Activated CD8-positive, alpha-beta memory T cell treated with anti-CD3 and anti-CD28 coated beads for 48 hours (primary cell): ENCODE measurements at places on chromosomes 5 and 9.

DNA sequence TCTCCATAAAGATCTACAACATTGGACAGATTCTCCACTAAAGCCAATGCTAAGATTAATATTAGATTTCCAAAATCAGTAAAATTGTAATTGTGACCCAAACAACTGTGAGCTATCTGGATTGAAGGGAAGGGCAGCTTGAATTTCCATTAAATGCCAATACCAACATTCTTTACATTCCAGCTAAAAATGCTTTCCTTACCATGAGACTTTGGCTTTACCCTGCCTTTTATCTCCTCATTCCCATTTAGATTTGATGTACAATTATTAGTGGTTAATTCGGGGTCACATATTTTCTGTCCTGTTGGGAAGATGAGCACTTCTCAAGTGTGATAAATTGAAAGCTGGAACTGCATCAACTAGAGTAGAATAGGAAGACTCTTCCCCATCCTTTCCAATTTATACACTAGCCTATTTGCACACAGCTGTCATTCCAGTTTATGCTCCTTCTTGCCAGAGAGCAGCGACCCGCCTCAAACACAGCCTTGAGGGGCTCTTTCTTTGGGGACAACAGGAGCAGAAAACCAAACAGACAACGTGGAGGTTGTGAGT, 33.1 kb upstream of the MYOT start:
- no peak for DNase-seq

DNA sequence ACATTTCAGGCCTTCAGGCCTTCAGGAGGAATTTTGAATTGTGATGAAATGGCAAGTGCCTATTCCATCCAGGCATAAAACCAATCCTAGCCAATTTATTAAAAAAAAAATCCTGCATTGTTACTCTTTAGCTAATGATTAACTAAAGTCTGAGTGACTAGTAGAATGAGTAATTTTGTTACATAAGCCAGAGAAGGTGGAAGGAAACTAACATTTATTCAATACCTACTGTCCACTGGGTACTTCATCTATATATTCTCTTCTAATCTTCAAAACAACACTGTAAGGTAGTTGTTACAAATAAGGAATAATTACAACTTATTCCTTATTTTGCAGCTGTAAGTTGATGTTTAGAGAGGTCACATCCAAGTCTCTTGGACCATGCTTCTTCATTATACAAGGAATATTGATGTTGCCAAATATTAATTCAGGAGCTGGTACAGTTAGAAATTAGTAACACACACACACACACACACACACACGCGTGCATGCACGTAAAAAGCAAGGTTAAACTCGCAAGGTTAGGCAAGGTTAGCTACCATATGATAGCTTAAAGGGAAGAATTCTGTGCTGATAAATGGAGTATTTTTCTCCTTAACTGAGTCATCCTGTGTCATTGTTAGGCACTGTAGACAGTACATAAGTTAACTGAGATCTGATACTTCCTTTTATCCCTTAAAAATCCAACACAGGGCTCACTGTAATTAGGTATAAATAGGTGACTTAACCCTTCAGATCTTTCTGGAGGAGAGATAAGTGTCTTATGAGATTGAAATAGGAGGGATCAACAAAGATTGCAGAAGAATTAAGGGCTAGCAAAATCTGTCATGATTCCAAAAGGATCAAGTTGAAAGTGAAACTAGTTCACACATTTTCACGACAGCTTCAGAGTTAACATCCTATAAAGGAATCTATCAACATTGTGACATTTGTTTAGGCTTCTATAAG, 596.9 kb downstream of the PDE4D start:
- no peak for DNase-seq

- no peak for DNase-seq
These were observed 68.2 kb upstream of the SMC2 start for GRCh38 chr9:104025945-104026344.

DNA sequence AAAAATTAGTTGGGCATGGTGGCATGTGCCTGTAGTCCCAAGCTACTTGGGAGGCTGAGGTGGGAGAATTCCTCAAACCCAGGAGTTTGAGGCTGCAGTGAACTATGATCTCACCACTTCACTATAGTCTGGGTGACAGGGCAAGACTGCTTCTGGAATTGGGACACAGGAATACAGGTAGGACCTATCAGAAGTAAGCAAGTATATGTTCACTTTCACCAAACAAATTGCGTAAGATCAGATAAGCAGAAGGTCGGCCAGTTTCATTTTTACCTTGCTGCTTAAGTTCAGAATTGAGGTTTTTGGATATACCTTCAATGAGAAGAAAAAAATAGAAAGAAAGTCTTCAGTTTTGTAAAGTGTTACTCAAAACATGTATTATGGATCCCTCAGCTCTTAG, 171.7 kb downstream of the MAT2B start:
- DNase-seq: no peak

GRCh38 chr5:82624062-82624461, 345.9 kb upstream of the RPS23 start:
- no peak for DNase-seq

DNA sequence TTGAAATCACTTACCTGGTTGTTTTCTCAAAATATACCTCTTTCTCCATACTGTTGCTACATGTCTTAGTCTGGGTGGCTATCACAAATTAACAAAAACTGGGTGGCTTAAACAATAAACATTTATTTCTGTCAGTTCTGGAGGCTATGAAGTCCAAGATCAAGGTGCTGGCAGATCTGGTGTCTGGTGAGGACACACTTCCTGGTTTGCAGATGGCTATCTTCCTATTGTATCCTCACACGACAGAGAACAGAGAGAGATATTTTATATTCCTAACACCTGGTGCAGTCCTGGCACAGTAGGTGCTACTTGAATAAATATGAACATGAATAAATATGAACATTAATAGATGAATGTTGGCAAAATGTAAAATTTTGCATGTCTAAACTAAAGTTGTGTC, 164.3 kb upstream of the ACOT12 start:
- no peak for DNase-seq

DNA sequence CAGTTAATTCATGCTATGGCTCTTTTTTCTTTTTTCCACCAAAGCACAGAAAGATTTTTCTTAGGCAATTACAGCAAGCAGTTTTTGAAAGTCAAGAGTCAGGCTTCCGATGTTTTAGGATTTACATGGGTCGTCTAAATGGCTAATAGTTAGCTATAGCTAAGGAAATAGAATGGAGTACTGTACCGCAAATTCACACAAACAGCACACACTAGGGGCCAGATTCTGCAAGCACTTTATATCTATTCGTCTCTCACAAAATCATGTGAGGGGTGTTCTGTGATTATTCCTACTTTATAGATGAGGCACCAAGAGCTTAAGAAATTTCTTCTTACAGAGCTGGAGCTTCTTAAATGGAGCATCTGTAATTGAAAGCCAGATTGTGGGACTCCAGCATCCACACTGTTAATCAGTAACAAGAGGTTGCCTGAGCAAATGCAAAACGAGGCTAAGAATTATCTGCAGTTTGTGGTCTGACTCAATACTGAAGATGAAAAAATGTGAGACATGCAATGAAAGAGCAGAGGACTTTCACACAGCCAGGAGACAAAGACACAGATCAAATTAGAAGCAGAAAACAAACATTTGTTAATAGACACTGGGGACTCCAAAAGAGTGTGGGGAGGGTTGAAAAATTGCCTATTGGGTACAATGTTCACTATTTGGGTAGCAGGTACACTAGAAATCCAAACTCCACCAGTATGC, 62.7 kb upstream of the CTXN3 start:
- no peak for DNase-seq

DNA sequence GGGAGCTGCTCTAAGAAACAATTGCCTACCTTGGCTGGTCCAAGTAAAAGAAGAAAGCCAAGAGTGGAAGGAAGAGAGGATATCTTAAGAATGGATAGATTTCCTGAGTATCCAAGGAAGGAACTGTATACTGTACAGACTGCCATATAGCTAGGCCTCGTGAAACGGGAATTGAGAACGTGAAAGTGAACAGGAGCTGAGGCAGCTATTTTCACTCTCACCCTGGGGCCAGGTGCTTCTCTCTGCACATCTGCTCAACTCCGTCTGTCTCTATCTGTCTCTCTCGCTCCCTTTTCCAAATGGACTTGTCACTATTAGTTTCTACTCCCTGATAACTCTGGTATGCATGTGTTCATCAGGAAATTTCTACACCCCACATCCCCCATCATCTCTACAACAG, 35.9 kb upstream of the TESK1 start:
- DNase-seq: no peak

- DNase-seq: no peak
These were observed 60.5 kb downstream of the GABRG2 start for GRCh38 chr5:162128117-162128516.

DNA sequence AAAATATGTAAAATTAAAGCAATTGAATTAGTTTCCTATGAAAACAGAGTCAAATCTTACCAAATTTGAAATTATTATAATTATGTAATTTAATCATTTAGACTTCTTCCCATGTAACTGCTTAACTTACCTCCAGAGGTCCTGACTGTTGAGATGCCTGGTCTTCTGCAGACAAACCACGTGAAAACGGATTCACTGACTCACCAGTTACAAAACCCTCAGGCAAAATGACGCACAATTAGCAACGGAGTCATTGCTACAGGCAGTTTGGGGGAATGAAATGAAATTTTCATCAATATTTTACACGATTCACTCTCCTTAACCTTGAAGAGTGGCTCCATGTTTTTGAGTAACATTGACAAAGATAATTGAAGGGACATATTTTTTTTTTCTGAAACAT, 460.8 kb downstream of the MTRR start:
- DNase-seq: no peak

GRCh38 chr5:13348568-13348967, 595.9 kb downstream of the DNAH5 start:
- no peak for DNase-seq

GRCh38 chr5:94613583-94613982, 4.8 kb downstream of the KIAA0825 start:
- DNase-seq: no peak

GRCh38 chr5:169801324-169801777, 164.3 kb downstream of the DOCK2 start:
- DNase-seq: no peak

- no peak for DNase-seq
These were observed 46.7 kb downstream of the PSD2 start for GRCh38 chr5:139842321-139842720.

GRCh38 chr5:128494516-128494915, 43.5 kb downstream of the FBN2 start:
- no peak for DNase-seq

- DNase-seq: no peak
These were observed 29.9 kb downstream of the SKP2 start for GRCh38 chr5:36181774-36182173.

- no peak for DNase-seq
These were observed 1.9 kb downstream of the DAP start for GRCh38 chr5:10759111-10759510.

DNA sequence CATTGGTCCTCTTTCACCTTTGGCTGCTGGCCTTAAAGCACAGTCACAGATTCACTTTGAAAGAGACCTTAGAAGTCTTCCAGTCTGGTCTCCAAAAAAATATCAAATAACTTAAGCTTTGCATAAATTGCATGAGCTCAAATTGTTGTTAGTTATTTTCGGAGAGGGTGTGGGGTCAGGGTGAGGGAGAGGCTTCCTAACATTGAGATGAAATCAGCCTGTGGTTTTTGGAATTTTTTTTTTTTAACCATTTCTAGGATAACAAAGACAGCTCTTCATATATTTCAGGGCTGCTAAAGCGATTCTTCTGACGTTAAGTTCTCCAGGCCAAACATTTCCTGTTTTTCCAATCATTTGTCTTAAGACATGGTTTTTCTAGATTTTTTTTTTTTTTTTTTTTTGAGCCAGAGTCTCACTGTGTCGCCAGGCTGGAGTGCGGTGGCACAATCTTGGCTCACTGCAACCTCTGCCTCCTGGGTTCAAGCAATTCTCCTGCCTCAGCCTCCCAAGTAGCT, 4.5 kb downstream of the OCLN start:
- no peak for DNase-seq
